ENCODE measurements at places on chromosomes 6 and 20.

DNA sequence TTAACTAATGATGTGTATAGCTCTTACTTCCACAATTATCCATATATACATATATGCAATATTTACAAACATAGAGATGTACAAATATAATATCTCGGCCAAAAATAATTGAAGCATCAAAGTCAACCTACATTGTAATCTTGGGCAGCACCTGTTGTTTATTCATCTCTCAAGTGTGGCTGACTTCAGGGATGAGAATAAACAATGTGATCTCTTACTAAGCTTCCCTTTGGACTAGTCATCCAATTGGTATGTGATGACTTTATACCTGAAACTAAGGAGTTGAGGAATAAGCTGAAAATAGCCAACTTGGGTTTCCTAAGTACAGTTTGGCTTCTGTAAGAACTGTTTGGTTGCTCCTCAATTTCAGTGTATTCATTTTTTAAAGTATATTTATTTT is 256.6 kb downstream of the KHDC1L start:
- DNase-seq: no peak

GRCh38 chr20:56987986-56988385 is 278.5 kb downstream of the BMP7 start:
- DNase-seq: no peak

- DNase-seq: no peak
Measured at GRCh38 chr6:42030585-42031506, 19.5 kb upstream of the TAF8 start.

DNA sequence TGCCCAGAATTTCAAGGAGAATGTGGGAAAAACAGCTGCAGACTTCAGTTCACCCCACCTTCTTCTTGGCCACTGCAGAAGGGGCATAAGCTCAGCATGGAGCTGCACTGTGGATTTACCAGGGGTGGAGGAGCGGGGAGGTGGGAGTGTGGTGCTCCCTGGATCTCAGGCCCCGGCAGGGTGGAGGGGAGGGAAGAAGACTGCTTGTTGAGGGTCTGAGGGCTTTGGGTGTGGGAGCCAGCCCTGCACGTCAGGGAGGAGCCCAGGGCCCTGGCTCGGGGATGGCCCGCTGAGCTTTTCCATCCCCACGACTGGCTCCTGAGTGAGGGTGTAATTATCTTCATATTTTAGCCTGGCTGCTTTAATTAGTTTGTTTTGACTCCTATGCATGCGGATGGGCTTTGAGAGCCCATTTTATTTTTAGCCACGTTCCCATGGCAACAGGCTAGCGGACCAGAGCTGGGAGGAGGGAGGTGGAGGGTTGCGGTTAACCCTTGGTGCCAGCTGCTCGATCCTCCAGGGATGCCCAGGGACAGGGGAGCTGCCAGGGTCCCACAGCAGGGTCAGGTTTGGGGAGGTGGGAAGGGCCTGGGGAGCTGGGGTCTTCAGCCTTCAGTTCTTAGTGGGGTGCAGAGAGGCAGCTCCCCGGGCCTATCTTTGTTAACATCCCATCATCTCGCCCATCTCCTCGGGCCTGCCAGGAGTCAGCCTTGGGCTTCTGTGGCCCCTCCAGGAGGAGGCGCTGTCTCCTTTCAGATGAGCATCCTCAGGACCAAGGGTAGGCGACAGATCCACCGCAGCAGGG is 68.2 kb downstream of the RAB44 start:
- peak; percentile 85 for DNase-seq

- no peak for DNase-seq
Measured at GRCh38 chr6:33983109-33983716, 162.7 kb downstream of the GRM4 start.

DNA sequence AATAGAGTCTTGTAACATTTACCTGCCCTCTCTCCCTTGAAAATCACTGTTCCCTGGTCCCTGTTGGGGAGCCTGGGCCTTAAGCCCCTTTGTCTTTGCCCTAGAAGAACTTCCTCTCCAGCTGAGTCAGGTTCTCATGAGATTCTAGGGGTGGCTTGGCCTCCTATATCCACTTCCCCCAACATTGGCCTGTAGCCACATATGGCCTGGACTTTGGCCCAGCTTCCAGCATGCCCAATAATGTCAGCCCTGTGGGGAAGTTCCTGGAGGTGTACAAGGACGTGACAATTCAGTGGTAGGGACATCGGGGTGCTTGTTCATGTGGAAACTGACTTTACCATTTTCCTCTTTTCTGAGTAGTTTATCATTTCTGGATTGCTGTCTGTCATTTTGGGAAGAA is 17.2 kb upstream of the MAS1L start:
- no peak for DNase-seq

- DNase-seq: peak; percentile 43
Measured at GRCh38 chr6:14305131-14305530, 187.6 kb downstream of the CD83 start.

- peak; percentile 54 for DNase-seq
Measured at GRCh38 chr20:48478370-48478769, 349.4 kb downstream of the PREX1 start.
